Cerebellar nuclear complex (tissue), 1 donor: ENCODE measurements at places on chromosomes 6 and 20.

- no peak for DNase-seq
These were observed 91.8 kb upstream of the LRFN2 start for GRCh38 chr6:40678941-40679340.

- no peak for DNase-seq
These were observed 327.6 kb upstream of the HTR1E start for GRCh38 chr6:86609549-86610388.

GRCh38 chr6:165766457-165766856 lies 103.4 kb upstream of the PDE10A start:
- DNase-seq = no peak

DNA sequence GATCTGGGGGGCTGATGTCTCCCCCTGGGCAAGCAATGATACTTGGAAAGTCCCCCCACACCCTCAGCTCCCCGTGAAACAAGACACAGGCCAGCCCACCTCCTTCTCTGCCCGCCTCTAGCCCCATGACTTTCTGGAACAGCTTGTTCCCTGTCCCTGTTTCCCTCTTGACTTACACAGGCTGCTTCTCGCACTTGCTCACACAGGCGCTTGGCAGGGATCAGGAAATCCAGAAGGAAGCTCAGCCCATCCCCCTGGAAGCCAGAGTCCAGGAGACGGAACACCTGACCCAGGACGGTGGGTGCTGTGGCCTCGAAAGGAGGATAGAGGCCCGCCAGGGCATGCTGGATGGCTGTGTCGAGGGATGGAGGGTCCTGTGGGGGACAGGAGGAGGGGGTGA lies 14.8 kb downstream of the KIAA1755 start:
- DNase-seq = no peak
